ENCODE measurements at places on chromosomes 2 and 18. TPM values are rescaled to one million over a fixed set of nuclear protein-coding genes. Genes with fewer than 3 reads are reported as not detected.

Gene ARID5A
- 70.5 TPM for total RNA-seq

Gene COLEC12
- total RNA-seq = not detected

Gene C18orf54
- total RNA-seq = 13.9 TPM

Gene CAMKMT
- 12.8 TPM for total RNA-seq

Gene PNPT1
- total RNA-seq = 67.6 TPM

Gene TMEM247
- not detected for total RNA-seq

Gene LCT
- 0.41 TPM for total RNA-seq

Gene POTEF
- total RNA-seq = not detected

Gene MRO
- total RNA-seq = not detected

Gene HADHB
- 83.5 TPM for total RNA-seq

Gene MAP3K19
- not detected for total RNA-seq

Measured in activated CD8-positive, alpha-beta memory T cell treated with anti-CD3 and anti-CD28 coated beads, Interleukin-2, amount 10 ng/mL, durations not matched to agents 7 days and 5 days (primary cell).